Cortex of kidney (tissue), 1 donor: ENCODE measurements at places on chromosomes 3 and 15.

DNA sequence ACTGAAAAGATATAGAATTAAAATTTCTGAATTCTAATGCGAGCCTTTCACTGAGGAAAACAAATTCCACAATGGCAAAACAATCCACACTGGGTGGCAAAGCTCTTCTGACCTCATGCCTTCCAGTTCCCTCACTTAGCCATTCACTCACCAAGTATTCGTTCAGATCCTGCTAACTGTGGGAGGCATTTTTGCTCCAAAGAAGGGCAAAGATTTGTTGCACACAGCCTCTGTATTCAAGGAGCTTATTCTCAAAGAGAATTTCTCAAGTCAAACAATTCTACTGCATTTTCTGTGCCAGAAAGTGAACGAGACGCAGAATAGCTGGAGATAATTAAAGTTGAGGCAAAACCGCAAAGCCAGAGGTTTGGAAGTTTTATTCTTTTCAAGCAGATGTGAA lies 77.3 kb downstream of the CPNE4 start:
- no peak for DNase-seq

DNA sequence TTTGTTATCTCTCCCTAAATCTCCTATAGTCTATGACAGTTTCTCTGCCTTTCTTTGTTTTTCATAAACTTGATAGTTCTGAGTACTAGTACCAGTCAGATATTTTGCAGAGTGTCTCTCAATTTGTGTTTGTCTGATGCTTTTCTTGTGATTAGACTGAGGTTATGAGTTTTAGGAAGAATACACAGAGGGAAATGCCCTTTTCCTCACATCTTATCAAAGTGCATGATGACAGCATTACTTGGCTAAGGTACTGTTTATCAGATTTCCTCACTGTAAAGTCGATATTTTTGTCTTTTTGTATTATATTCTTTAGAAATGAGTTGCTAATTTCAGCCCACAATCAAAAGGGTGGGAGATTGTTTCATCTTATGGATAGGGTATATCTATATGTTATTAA lies 45.6 kb downstream of the GLCE start:
- DNase-seq = no peak

DNA sequence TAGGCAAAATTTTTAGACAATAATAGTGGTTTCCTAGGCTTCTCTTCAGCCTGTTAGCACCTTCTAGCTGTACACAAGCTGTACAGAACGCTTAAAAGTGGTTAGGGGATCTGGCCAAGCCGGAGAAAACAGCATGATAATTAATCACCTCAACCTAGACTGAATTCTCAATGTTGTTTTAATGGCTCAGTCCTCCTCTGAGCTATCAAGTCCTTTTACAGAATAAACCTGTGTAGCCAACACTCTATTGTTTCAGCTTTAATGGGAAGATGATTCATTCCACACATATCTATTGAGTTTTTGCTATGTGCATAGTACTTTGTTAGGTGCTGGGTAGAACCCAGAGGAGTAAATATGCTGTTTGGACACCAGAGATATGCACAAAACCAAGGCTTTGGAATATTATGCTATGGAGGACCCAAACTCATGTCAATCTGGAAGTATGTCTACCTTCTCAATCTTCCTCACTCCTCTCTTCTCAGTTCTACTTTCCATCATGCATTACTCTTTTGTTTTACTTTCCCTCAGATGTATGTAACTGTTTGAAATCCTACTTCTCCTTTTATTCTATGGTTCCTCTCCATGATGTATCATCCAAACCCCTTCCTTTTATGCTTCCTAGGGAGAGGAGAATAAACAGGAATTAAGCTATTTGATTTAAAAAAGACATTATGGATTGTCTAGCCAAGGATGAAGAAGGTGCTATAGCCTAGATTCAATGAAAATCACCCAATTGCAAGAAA lies 27.6 kb upstream of the UBE2E2 start:
- DNase-seq = no peak

DNA sequence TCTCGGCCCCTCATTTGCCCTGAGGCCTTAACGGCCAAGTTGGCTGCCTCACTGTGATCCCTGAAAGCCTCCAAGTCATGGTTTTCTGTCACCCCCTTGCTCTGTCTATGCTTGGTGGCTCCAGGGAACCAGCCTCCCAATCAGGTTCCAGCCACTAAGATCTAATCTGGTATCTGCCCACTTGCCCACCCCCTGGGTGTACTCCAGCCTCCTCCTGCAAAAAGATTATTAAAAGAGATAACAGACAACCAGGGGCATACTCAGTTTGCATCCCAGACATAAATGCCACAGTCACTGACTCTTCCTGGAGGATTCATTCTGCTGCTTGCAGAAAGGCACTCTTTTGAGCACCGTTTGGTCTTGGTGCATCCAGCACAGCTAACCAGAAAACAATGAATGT lies 103.9 kb downstream of the NTRK3 start:
- DNase-seq = no peak

GRCh38 chr3:181581656-181582055 lies 130.1 kb upstream of the SOX2 start:
- no peak for DNase-seq

DNA sequence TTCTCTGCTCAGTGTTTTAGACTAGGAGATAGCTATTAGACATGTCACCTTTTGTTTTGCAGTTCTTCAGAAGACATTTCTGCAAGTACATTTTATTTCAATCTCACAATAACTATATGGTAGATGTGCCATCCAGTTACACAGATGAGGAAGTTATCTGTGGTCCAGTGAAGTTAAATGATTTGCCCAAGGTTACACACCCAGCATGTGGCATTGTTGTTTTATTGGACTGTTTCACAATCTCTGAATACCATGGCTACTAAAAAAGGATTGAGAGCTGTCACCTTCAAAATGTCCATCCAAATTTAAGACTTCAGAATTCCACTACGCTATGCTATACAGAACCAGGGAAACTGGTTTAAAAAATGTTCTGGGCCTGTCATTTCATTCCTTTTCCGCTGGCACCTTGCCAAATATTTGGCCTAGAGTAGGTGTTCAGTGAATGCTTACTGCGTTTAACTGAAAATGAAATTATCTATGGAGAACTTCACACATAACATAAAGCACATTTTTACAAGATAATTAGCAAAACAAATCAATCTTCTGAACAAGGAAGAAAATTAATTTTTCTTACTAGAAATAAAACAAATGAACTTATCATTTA lies 20.2 kb downstream of the TM6SF1 start:
- no peak for DNase-seq

DNA sequence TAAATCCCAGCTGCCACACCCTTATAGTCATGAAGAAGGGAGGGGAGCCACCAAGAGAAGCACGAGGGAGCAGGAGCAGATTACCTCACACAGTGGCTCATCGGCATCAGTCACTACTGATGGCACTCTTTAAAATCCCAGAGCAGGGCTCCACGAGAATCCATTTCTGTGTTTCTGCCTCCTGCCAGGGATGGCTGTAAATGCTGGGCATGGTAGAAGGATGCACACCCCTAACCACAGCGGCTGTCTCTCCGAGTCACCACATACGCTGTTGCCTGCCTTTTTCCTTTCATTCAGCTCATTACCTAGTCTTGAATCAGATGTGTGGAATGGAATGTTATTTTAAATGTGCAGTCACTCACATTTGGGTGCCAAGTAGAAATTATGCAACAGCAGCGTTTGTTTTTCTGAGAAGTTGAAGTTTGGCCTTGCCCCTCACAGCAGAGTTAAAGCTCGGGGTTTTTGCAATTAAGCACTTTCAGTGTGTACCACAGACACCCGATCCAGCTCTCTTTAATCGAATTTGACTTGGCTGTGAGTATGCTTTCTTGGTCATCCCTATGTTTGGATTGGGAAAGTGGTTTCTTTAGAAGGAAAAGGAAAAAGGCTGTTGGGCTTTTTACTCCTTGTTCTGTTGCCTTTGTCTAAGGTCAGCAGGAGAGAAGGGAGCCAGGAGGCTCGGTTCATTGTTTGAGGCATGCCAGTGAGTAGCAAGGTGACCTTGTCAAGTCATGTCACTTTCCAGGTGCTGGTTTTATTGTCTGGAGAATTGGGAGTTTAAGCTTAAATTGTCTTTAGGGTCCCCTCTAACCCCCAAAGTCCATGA lies 284.2 kb upstream of the TPM1 start:
- no peak for DNase-seq

DNA sequence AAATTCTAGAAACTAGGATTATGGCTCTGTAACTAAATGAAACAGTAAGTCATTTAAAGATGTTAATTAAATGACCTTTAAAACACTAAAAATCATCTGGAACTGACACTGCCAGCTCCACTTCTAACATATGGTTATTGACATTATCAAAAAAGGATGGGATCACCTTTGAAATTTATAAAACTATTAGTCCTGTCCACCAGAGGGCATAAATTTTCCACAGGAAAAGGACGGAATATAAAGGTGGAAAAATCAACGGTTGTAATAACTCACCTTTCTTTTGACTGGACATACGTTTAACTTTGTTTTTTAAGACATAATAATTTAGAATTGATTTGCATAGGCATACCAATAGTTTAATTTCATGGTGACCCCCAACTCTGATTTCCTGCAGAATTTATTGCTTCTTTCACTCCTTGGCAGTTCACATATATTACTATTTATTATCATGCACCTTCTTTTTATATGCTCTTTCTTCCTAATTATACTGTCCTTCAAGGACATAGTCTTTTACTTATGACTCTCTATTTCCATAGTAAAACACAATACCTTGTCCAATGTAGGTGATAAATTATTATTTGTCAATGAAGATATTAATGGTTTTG lies 345.7 kb downstream of the CADM2 start:
- no peak for DNase-seq

DNA sequence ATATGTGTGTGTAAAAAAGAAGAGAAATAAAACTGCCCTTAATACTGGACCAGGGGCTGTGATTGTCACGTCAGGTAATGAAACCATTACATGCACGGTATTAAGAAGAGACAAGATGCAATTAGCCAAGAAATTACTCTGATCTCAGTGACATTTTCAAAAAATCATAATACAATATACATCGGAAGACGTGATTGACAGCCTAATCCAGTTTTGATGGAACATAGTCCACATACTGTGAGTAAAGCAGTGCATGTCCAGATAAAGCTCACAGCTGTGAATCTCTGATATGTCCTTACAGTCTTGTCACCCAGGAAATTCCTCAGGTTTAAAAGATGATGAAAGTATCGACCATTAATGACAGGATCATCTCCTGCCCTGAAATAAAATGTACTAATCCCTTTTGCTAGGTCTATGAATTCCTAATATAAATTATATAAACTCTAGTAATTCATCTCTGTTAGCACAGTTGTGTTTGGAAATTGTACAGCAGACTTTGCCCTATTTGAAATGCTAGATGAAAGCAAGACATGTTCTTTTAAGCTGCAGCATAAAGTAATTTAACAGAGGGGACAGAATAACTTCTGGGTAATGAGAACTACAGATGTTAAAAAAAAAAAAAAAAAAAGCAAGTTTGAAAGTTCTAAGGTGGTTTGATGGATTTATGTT lies 119.5 kb upstream of the TMCO5A start:
- DNase-seq = no peak

DNA sequence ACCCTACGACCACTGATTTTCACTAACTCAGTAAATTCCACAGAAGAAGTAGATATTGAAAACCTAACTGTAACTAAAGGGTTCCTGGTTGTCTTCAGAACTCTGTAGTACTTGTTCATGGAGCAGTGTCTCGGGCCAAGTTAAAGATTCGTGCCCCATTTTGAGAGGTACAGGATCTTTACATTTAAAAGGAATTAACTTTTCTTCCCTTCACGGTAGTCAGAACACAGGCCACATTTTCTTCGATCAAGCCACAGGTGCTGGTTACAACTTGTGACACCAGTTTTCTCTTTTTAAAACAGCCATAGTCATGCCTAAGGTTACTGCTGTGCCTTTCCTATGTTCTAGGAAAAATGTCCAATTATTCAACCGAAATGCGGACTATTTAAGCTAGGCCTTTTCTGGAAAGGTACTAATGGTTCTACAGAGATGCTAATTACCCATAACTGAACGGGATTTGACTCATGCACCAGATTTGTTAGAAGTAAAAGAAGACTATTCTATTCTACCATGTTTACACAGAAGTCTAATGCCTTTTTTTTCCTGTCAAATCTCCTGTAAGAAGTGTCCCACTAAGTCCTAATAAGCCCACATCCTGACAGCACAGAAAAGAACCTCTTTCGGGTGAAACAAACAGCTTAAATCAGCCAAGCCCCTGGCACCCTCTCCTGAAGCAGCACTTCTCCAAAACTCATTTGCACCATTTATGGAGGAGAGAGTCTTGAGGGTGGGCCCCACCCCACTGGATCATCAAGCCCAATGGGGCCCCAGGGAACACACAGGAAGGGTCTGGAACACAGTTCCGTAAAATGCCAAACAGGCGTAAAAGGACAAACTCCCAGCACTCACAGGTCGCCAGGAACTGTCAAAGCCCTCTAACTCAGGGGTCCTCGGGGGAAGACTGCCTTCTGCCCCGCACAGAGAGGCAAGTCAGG lies 1.9 kb downstream of the LRIG1 start:
- DNase-seq = no peak
